ENCODE measurements at places on chromosomes 4 and X. TPM values are rescaled to one million over a fixed set of nuclear protein-coding genes. Genes with fewer than 3 reads are reported as not detected.
A peak's percentile ranks its signal among the peaks of the same experiment; 100 is the strongest.

DNA sequence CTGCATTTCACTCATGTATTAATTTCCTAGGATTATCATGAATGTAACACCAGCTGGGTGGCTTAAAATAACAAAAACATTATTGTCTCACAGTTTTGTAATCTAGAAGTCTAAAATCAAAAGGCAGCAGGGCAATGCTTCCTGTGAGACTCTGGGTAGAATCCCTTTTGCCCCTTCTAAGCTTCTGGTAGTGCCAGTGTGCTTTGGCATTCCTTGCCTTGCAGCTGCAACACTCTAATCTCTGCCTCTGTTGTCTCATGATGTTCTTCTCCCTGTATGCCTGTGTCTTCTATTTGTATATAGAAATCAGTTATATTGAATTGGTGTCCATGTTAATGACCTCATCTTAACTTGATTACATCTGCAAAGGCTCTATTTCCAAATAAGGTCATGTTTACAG is 1117.3 kb downstream of the PCDH18 start:
- H3K27ac ChIP-seq: no peak overlapping the region
- no peak overlapping the region for H3K4me3 ChIP-seq
- H3K27me3 ChIP-seq: no peaks in the 10 kb centered on the region
- H3K36me3 ChIP-seq: no peaks in the 10 kb centered on the region

- no peak overlapping the region for H3K27ac ChIP-seq
- no peak for DNase-seq
- H3K4me1 ChIP-seq: no peaks in the 10 kb centered on the region
- no peaks in the 10 kb centered on the region for H3K36me3 ChIP-seq
Observed at GRCh38 chr4:48710446-48711209, 69.5 kb downstream of the FRYL start.

DNA sequence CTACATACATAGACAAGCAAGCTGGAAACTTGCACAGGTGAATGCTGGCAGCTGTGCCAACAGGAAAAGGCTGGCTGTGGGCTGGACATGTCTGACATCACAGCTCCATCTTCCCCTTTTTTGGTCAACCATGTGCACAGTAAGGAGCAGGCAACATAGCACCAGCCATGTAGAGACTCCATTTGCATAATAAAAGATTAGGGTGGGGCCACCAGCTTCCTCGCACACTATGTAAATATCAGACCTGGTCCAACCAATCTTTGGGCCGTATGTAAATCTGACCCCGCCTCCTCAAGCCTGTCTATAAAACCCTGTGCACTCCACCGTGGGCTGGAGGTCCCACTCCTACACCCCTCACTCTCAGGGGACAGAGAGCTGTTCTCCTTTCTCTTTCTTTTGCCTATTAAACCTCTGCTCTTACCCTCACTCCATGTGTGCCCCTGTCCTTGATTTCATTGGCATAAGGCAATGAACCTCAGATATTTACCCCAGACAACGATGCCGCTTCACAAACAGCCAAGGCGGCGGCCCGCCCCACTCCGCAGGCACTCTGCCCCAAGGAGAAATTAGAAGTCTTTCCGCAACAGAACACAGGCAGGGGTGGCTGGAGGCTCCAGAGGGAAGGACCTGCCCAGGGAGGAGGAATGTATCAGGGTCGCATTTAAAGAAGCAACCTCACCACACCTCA is 862.2 kb downstream of the TRIML1 start:
- peak overlapping the region; percentile 39 for H3K4me3 ChIP-seq
- H3K27me3 ChIP-seq: no peaks in the 10 kb centered on the region
- DNase-seq: peak; percentile 65
- H3K27ac ChIP-seq: peak overlapping the region; percentile 8

DNA sequence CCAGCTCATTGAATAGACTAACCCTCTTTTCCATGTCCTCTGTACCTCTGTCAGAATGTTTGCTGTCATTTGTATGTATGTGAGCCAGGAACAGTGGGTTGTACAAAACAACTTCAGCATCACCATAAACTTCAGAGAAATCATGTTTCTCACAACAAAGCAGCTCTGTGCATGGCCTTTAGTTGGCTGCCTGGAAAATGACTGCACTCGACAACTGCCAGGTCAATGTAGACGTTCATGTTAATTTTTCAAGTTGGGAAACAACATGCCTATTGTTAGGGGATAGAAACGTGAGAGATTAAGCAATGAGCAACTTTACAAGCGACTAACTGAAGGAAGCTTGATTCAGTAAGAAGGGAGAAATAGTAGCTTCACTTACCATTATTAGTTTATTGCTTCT is 17.9 kb upstream of the CXCL11 start:
- H3K4me1 ChIP-seq: no peaks in the 10 kb centered on the region
- no peak for DNase-seq
- H3K36me3 ChIP-seq: no peaks in the 10 kb centered on the region
- H3K4me3 ChIP-seq: no peak overlapping the region
- no peak overlapping the region for H3K27ac ChIP-seq

The GLRA2 gene
- total RNA-seq: not detected

DNA sequence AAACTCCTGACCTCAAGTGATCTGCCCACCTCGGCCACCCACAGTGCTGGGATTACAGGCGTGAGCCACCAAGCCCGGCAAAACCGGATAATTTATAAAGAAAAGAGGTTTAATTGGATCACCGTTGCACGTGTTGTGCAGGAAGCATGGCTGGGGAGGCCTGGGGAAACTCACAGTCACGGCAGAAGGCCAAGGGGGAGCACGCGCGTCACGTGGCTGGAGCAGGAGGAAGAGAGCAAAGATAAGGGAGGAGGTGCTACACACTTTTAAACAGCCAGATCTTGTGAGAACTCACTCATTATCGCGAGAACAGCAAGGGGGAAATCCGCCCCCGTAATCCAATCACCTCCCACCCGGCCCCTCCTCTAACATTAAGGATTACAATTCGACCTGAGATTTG is 177.9 kb upstream of the TENM3 start:
- no peak overlapping the region for H3K27ac ChIP-seq
- peak overlapping the region; percentile 24 for H3K4me3 ChIP-seq
- no peaks in the 10 kb centered on the region for H3K27me3 ChIP-seq
- no peaks in the 10 kb centered on the region for H3K4me1 ChIP-seq
- H3K36me3 ChIP-seq: no peaks in the 10 kb centered on the region

The SYAP1 gene
- total RNA-seq: 17.1 TPM

The BTC gene
- 1.0 TPM for total RNA-seq

GRCh38 chr4:74547042-74547441 is 102.1 kb downstream of the AREG start:
- no peaks in the 10 kb centered on the region for H3K4me1 ChIP-seq
- no peaks in the 10 kb centered on the region for H3K27me3 ChIP-seq
- DNase-seq: no peak
- H3K4me3 ChIP-seq: no peak overlapping the region
- no peaks in the 10 kb centered on the region for H3K36me3 ChIP-seq

- no peaks in the 10 kb centered on the region for H3K36me3 ChIP-seq
- no peak overlapping the region for H3K4me3 ChIP-seq
- no peak for DNase-seq
- no peaks in the 10 kb centered on the region for H3K27me3 ChIP-seq
- H3K4me1 ChIP-seq: peaks cover 5% of the 10 kb centered on the region
Observed at GRCh38 chr4:82360298-82361177, 13.3 kb downstream of the HNRNPD start.

The USP26 gene
- 5.8 TPM for total RNA-seq

- H3K27ac ChIP-seq: no peak overlapping the region
- DNase-seq: no peak
- H3K4me1 ChIP-seq: no peaks in the 10 kb centered on the region
Observed at GRCh38 chr4:42296196-42296595, 101.1 kb upstream of the SHISA3 start.

DNA sequence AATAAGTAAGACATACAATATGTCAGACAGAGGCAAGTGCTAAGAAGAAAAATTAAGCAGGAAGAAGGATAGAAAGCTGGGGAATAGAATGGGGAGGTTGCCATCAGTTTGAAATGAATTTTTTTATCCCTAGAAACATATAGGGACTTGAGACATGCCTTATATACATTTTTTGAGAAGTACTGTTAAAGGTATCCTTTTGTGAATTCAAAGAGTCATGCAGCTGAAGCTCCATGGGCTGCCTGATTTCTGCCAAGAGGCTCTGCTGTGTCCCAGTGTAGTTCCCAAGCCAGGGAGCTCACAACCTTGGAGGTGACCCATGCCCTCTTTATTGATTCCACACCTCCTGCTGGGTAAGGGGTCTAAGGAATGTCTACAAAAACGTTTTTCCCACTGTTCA is 564.6 kb upstream of the DIPK2B start:
- no peaks in the 10 kb centered on the region for H3K36me3 ChIP-seq
- no peak for DNase-seq
- no peaks in the 10 kb centered on the region for H3K27me3 ChIP-seq
- no peak overlapping the region for H3K4me3 ChIP-seq
- no peak overlapping the region for H3K27ac ChIP-seq

The IQCM gene
- total RNA-seq: 7.4 TPM

DNA sequence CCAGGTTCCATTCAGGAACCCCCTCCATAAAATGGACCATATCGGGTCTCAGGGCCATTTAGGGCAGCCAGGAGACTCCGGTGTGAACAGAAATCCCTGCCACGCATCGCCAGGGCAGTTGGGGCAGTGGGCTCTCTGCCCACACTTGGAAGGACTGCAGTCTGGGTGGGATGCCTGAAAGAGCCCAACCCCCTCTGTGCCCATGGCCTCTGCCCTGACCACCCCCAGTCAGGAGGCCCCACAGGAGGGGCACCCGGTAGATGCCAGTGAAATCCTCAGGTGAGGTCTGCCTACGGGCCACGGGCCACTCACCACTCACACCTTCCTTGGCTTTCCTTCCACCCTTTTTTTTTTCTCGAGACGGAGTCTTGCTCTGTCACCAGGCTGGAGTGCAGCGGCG is 4.8 kb downstream of the PRAF2 start:
- H3K27ac ChIP-seq: no peak overlapping the region
- no peaks in the 10 kb centered on the region for H3K27me3 ChIP-seq
- DNase-seq: no peak
- H3K4me3 ChIP-seq: no peak overlapping the region
- no peaks in the 10 kb centered on the region for H3K4me1 ChIP-seq

The SPANXD gene
- not detected for total RNA-seq

GRCh38 chr4:39169426-39169825 is 12.9 kb upstream of the WDR19 start:
- DNase-seq: no peak
- H3K27me3 ChIP-seq: no peaks in the 10 kb centered on the region
- H3K27ac ChIP-seq: no peak overlapping the region
- no peaks in the 10 kb centered on the region for H3K4me1 ChIP-seq
- H3K36me3 ChIP-seq: no peaks in the 10 kb centered on the region

The CTAG1A gene
- 14.7 TPM for total RNA-seq

GRCh38 chr4:7430965-7431695 is 3.6 kb downstream of the PSAPL1 start:
- no peak for DNase-seq
- no peak overlapping the region for H3K27ac ChIP-seq
- peaks cover 23% of the 10 kb centered on the region for H3K4me1 ChIP-seq
- H3K27me3 ChIP-seq: no peaks in the 10 kb centered on the region

The SPANXA2 gene
- total RNA-seq: 8.3 TPM

The SULT1B1 gene
- total RNA-seq: 0.31 TPM

The NAT8L gene
- 82.9 TPM for total RNA-seq

DNA sequence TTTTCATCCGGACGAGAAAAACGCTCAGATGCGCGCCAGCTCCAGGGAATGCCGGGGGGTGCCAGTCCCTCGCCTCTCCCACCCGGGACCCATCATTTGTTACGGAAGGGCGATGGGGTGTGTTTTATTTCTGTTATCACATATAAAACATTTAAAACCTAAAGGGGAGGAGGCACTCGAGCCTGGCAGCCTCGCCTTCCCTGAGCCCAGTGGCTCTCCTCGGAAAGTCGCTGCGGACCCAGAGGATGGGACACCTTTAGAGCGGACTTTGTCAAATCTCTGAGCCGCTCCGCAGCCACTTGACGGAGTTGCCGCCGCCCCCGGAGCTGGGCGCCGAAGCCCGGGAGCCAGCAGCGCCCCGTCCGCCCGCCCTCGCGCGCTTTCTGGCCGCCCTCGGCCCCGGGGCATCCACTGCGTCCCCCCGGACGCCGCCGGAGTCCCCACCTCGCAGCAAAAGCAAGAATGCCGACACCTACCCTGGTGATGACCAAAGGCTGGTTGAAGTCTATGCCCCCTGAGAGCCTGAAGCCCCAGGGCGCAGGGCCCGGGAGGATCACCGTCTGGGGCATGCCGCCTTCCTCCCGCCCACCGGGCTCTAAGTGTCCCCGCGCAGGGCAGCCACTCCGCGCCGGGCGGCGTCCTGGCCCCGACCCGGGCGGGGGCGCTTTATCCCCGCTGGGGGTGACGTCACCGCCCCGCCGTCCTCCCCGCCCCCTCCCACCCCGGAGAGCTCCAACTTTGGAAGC is at the start of gene PDLIM3:
Gene PDLIM3, minus strand, starts transcription at position 642 of the 746 bp plus-strand sequence. Its CDS starts 73 bp downstream, at position 569.
- H3K4me1 ChIP-seq: peaks cover 7% of the 10 kb centered on the region
- H3K27ac ChIP-seq: peak within 1 kb of the TSS; percentile 94
- peak within 1 kb of the TSS; percentile 73 for H3K4me3 ChIP-seq
- no peaks in the 10 kb centered on the region for H3K36me3 ChIP-seq
- H3K27me3 ChIP-seq: no peaks in the 10 kb centered on the region
- peak; percentile 55 for DNase-seq

GRCh38 chr4:15291122-15291521 is 136.7 kb upstream of the C1QTNF7 start:
- no peak for DNase-seq
- no peaks in the 10 kb centered on the region for H3K36me3 ChIP-seq
- H3K4me3 ChIP-seq: no peak overlapping the region
- no peak overlapping the region for H3K27ac ChIP-seq

DNA sequence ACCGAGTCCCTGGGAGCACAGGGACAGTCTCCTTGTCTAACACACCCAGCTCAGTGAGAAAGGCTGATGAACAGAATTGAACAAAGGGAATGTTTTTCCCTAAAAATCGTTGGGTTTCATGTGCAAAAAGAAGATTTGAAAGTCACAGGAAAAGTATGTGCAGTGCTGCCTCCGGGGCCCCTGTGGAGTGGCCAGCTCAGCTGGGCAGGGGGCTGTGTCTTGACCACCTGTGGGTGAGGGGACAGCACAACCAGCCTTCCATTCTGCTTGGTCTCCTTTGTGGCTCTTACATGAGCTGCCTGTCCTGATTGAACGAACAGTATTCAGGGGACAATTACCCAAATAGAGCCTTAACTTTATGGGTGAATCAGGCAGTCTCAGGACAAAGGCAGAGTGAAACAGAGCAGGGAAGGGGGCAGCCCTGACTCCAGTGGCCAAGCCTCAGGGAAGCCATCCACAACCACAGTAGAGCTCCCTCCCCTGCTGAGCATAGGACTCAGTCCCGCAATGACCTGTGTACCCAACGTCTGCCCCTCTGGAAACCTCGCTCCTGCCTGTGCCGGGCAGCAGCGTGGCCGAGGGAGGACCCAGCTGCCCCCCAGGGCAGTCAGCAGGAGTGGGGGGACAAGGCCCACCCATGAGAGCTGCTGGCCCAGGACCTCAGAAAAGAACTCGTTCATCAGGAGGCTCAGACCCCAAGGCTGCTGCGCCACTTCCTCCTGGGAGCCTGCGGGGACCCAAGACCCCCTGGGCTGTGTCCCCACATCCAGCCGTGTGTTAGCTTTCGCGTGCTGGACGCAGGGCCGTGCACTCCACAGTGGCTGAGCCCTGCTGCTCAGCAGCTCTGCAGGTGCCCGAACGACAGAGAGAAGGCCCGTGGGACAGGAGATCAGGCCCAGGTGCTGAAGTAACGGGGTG is 59.6 kb upstream of the MXD4 start:
- H3K27ac ChIP-seq: no peak overlapping the region
- DNase-seq: no peak
- H3K4me1 ChIP-seq: no peaks in the 10 kb centered on the region
- H3K27me3 ChIP-seq: no peaks in the 10 kb centered on the region
- H3K4me3 ChIP-seq: no peak overlapping the region

GRCh38 chr4:163269166-163269565 is 63.2 kb downstream of the NPY1R start:
- no peaks in the 10 kb centered on the region for H3K36me3 ChIP-seq
- no peaks in the 10 kb centered on the region for H3K4me1 ChIP-seq
- DNase-seq: no peak

Data from testis (tissue), 5 donors.